ENCODE measurements at places on chromosomes 13 and 19.
A peak's percentile ranks its signal among the peaks of the same experiment; 100 is the strongest.

- no peak for DNase-seq
Measured at GRCh38 chr13:94232161-94232950, 247.1 kb downstream of the DCT start.

DNA sequence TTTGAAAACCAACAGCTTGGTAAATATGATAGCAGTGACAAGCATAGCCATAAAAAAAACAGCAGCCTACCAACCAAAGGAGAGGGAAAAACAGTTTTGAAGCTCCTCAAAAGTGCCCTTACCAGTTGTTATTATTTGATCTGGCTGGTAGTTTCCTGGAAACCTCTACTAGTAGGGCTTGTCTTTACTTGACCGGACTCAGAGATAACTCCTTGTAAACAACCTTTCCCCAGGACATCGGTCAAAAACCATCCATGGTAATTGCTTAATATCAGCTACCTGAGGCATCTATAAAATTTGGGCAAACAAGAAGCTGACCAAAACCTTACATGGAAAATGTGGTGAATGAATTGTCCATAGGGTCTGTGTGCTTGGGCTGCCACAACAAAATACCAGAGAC lies 210.9 kb downstream of the FGF14 start:
- DNase-seq = no peak

GRCh38 chr13:24042710-24043440 lies 117.6 kb upstream of the SPATA13 start:
- no peak for DNase-seq

DNA sequence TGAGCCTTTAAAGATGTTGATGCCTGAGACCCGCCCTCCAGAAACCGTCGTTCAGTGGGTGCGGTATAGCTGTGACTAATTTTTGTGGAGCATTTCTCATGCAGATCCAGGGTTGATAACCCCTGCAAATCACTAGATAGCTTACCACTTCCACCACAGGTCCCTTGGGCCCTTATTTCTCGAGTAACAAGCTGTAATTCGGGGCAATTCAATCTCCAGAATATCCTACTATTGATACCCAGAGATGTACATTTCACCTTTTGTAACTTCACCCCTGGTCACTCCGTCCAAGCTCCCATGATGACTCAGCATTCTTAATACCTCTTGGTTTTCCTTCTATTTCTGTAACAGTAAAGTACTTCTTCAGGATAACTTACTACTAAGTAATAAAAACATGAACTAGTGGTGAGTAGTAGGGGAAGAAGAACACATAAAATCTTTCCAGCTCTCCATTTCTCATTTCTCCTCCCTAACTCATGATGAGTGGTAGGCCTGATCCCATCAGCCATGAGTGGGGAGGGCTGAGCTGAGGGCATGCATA lies 71.9 kb upstream of the UBL3 start:
- DNase-seq = peak; percentile 61

DNA sequence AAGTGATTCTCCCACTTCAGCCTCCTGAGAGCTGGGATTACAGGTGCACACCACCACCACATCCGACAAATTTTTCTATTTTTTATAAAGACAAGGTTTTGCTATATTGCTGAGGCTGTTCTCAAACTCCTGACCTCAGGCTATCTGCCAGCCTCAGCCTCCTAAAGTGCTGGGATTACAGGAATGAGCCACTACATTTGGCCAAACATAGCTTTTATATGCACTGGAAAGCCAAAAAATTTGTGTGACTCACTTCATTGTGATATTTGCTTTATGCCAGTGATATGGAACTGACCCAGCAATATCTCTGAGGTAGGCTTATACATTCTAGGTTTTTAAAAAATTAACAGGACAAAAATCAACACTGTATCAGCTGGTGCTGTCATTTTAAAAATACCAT lies 26.8 kb upstream of the ACOD1 start:
- peak; percentile 18 for DNase-seq

DNA sequence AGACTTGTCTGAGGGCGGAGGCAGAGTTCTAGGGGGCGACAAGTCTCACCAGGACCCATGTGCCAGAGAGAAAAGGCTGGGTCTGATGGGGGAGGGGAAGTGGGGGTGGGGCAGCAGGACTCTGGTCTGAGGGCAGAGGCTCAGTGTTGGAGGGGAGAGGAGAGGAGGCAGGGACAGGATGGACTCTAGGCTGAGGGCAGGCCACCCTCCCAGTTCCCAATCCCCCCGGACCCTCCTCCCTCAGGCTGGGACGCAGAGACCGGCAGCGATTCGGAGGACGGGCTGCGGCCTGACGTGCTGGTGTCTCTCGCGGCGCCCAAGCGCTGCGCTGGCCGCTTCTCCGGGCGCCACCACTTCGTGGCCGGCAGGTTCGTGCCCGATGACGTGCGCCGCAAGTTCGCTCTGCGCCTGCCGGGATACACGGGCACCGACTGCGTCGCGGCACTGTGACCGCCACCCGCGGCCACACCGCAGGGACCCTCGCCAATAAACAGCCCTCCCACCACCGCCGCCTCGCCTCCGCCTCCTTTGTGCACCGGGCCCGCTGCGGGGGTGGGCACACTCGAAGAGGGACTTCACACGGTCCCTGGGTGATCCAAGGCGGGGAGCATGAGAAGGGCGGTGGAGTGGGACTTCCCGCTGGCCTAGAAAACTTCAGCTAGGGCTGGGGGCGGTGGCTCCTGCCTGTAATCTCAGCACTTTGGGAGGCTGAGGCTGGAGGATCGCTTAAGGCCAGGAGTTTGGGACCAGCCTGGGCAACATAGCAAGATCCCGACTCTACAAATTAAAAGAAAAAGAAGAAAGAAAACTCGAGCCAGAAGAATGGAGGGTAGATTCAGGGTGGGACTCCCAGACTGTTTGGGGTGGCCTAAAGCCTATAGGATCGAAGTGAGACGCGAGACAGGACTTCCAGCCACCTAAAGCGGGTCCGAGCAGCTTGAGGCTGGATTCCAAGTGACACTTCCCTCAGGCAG lies 703 bp upstream of the CILP2 start:
- DNase-seq = no peak

DNA sequence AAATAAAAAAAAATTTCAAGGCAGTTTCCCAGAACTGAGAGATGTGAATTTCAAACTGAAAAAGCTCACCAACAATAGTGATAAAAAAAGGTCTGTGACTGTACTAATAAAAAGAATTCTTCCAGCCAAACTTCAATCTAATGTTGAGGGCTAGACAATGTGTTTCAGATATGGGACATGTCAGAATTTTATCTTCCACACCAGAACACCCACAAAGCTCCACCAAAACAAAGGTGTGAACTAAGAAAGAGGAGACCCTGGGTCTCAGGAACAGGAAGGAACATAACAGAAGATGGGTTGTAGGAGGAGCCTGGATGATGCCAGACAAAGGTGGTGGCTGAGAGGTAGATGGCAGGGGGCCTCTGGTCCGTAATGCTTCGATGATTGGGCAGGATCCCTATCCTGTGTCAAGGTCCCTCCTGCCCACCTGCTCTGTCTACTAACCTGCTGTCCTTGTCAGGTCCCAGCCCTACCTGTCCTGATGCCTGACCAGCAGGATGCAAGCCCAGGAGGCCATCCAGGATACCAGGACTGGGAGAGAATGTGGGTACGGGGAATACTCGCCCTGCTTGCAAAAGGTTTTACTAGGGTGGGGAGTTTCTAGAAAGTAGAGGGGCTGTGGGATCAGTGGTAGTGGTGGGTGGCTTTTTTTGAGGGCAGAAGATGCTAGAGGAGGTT lies 4.5 kb downstream of the MZF1 start:
- no peak for DNase-seq

- no peak for DNase-seq
Measured at GRCh38 chr19:22066886-22067285, 14.6 kb downstream of the ZNF257 start.

DNA sequence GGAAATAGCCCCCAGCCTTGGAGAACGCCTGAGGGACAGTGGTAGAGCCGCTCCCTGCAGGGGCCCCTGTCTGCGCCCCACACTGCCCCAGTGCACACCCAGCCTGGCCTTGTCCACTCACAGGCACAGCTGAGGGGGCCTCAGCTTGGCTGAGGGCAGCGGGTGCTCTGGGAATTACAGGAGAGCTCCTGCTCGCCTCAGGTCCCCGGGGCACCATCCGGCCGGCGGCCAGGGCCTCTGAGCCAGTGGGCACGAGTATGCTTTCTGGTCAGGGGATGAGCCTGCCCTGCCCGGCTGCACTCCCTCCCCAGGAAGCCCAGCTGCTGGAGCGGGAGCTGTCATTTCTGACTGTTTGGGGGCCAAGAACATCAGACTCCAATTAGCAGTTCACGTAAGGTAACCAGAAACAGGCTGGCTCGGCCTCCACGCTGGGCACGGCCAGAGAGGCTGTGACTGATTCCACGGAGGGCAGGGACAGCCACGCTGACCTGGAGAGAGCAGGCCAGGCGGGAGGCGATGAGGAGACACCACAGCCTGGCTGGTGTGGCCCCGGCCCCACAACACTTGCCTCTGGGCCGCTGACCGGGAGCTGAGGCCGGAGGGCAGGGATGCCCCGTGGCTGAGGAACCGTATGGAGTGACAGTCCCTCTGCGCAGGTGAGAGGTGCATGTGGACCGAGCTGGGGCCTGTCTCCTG lies 15.4 kb downstream of the CEBPG start:
- DNase-seq = no peak

- DNase-seq = peak; percentile 33
Measured at GRCh38 chr19:12668932-12669269, 2.3 kb downstream of the WDR83 start.

GRCh38 chr19:5247957-5248705 lies 92.5 kb downstream of the PTPRS start:
- DNase-seq = no peak

DNA sequence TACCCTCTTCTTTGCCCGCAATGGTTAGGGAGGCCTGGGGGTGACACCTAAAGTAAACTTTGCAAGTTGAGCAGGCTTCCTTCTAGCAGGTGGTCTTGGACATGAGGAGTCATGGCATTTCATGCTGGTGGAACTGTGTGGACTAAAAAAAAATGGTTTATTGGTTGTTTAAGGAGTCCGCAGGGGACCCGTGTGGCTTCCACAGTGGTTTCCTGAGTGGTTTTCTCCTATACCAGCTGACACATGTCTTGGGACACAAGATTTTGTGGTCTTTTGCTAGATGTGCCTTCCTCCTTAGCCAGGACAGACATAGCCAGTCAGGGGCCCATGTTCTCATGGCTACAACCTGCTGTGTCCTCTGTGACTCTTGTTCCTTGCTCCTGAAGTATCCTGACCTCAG lies 1.5 kb downstream of the ZNF543 start:
- no peak for DNase-seq

- DNase-seq = peak; percentile 55
Measured at GRCh38 chr13:63110466-63110865, 1694.8 kb upstream of the PCDH20 start.

DNA sequence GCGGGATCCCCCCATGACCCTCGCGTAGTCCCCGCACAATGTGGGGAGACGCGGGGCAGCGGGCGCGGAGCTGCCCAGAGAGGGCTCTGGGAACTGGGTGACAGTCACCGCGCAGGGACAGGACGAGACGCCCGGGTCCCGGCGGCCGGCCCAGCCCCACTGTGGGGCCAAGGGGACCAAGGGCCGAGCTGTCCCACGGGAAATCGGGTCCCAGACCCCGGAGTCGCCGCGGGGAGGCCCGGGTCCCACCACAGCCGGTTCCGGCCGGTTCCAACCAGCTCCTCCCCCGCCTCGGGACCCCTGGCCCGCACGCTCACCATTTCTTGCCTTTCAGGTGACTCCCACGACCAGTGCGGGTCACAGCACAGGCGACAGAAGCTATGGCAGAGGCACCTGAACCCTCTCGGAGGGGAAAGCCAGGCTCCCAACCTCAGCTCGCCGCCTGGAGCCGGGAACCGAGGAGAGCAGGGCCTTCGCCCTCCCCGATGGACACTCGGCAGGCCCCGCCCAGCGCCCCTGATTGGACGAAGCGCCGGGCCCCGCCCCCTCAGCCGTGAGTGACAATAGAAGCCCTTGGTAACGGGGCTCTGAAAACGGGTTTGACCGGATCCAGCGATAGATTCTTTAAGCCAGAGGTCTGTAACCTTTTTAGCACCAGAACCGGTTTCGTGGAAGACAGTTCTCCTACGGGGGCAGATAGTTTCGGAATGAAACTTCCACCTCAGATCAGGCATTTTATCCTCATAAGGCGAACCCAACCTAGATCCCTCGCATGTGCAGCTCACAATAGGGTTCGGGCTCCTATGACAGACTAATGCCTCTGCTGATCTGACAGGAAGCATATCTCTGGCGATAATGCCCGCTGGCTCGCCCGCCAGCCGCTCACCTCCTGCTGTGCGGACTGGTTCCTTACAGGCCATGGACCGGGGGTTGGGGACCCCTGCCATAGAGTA lies at the start of gene ZNF433:
TSS of gene ZNF433 (minus strand) at position 460 of the 953 bp plus-strand sequence. CDS start at position 320, 140 bp downstream.
- peak; percentile 78 for DNase-seq

DNA sequence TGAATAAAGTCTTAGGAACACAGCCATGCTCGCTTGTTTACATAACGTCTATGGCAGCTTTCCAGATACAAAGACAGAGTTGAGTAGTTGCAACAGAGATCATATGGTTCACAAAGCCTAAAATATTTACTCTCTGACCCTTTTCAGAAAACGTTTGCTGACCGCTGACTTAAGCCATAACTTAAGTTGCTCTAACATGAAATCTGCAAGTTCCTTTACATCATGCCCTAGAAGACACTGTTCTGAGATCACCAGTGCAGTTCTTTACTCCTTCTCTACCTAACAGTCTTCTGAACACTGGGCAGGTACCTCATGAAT lies 166.4 kb downstream of the DCLK1 start:
- peak; percentile 37 for DNase-seq

DNA sequence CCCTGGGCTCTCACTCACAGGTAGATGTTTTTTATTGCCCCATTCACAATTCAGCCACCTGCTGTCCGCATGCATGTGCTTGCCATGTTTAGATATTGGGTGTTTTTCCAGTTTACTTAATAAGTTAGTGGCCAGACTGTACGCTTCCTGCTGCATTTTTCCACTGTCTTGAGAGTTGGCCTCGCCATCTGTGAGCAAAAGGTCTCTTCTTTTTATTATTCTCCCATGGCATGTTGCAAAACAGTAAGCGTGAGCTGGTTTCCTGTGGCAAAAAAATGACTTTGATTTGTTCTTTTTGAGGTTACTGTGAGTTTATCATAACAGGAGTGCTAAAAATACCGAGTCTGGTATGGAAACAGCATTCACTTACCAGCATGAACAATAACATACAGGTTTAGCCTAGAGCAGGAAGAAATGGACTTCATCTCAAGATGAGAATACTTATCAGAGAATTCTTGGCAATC lies 46.0 kb downstream of the SAE1 start:
- DNase-seq = peak; percentile 86

- peak; percentile 89 for DNase-seq
Measured at GRCh38 chr19:48656840-48657474, 11.0 kb upstream of the CA11 start.

- peak; percentile 66 for DNase-seq
Measured at GRCh38 chr13:92175330-92175729, 776.9 kb downstream of the GPC5 start.

GRCh38 chr19:16895467-16896145 lies 6.8 kb downstream of the F2RL3 start:
- no peak for DNase-seq

GRCh38 chr13:112446867-112447266 lies 70.7 kb downstream of the SPACA7 start:
- no peak for DNase-seq

GRCh38 chr19:50894478-50895356 lies 16.5 kb downstream of the KLK4 start:
- DNase-seq = no peak

- DNase-seq = no peak
Measured at GRCh38 chr19:40744554-40745401, 5.5 kb downstream of the ACTMAP start.

GRCh38 chr13:51858433-51859247 lies 3.1 kb upstream of the CCDC70 start:
- DNase-seq = no peak

Measured in fibroblast of skin of right quadriceps (primary cell).